ENCODE measurements at places on chromosomes 6 and 20. TPM values are rescaled to one million over a fixed set of nuclear protein-coding genes. Genes with fewer than 3 reads are reported as not detected.

The FRS3 gene
- total RNA-seq, result 0.74 TPM

The HINT3 gene
- 26.6 TPM for total RNA-seq

The SOX18 gene
- total RNA-seq, result not detected

The MARCKS gene
- 215 TPM for total RNA-seq

The TLDC2 gene
- not detected for total RNA-seq
